SJSA1 (cell line): ENCODE measurements at places on chromosomes 5 and 9. TPM values are rescaled to one million over a fixed set of nuclear protein-coding genes. Genes with fewer than 3 reads are reported as not detected.
A peak's percentile ranks its signal among the peaks of the same experiment; 100 is the strongest.

DNA sequence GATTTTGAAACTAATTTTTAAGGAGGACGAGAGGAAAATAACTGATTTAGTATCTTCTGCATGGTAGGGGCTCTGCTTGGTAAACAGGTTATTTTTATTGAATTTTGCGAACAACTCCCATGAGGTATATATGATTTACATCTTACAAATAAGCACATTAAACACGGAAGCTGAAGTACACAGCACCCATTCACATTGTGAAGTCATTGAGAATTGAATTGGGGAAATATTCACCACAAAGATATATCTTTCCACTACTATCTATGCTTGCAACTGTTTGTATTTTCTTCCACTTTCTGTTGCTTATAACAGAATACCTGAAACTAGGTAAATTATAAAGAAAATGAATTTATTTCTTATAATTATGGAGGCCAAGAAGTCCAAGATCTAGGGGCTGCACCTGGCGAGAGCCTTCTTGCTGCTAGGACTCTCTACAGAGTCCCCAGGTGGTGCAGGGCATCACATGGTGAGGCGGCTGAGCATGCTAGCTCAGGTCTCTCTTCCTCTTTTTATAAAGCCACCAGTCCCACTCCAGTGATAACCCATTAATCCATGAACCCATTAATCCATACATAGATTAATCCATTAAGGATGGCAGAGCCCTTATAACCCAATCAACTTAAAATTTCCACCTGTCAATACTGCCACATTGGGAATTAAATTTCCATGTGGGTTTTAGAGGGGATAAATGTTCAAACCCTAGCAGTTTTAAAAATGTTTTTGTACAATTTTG, 79.0 kb upstream of the ZNF608 start:
- H3K27ac ChIP-seq, result no peak overlapping the region
- no peaks in the 10 kb centered on the region for H3K4me1 ChIP-seq
- no peaks in the 10 kb centered on the region for H3K36me3 ChIP-seq
- no peaks in the 10 kb centered on the region for H3K27me3 ChIP-seq

DNA sequence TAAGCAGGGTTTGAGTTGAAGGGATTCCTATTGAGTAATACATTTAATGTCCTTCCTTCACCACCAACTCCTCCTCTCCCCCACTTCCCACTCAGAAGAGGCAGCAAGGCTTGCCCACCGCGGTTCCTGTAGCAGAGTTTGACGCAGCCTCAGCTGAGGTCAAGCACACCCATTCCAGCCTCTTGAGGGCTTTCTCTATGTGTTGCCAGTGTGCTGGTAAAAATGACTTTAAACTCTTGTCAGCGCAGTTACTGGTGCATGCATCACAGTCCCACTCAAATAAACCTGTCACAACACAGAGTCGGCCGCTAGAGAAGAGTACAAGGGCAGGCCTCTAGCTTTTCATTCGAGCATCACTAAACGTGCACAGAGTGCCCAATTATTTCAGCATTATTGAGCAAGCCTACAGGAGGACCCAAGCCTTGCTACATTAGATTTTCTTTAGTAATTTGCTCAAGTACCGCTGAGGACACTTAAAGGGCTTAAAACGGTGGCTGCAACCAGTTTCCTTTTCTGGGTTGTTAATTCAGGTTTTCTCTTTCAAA, 79.6 kb downstream of the TLE4 start:
- DNase-seq, result no peak
- H3K4me3 ChIP-seq, result no peak overlapping the region
- H3K4me1 ChIP-seq, result peaks cover 26% of the 10 kb centered on the region

DNA sequence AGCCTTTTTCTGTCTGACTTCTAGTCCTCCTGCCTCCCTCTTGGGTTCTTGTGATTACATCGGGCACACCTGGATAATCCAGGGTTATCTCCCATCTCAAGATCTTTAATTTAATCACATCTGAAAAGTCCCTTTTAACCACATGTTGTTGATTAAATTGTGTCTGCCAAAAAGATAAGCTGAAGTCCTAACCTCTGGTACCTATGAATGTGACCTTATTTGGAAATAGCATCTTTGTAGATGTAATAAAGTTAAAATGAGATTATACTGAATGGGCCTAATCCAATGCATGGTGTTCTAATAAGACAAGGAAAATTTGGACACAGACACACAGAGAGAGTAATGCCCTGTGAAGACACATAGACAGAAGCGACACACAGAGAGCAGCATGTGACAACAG, 232.4 kb downstream of the KCTD16 start:
- no peaks in the 10 kb centered on the region for H3K4me1 ChIP-seq
- no peak overlapping the region for H3K4me3 ChIP-seq
- H3K27me3 ChIP-seq, result no peaks in the 10 kb centered on the region
- no peak overlapping the region for H3K27ac ChIP-seq

GRCh38 chr5:172939071-172939470, 20.2 kb upstream of the RPL26L1 start:
- peak; percentile 81 for DNase-seq
- peaks cover 65% of the 10 kb centered on the region for H3K36me3 ChIP-seq
- no peak overlapping the region for H3K4me3 ChIP-seq
- peaks cover 37% of the 10 kb centered on the region for H3K4me1 ChIP-seq
- no peaks in the 10 kb centered on the region for H3K27me3 ChIP-seq

DNA sequence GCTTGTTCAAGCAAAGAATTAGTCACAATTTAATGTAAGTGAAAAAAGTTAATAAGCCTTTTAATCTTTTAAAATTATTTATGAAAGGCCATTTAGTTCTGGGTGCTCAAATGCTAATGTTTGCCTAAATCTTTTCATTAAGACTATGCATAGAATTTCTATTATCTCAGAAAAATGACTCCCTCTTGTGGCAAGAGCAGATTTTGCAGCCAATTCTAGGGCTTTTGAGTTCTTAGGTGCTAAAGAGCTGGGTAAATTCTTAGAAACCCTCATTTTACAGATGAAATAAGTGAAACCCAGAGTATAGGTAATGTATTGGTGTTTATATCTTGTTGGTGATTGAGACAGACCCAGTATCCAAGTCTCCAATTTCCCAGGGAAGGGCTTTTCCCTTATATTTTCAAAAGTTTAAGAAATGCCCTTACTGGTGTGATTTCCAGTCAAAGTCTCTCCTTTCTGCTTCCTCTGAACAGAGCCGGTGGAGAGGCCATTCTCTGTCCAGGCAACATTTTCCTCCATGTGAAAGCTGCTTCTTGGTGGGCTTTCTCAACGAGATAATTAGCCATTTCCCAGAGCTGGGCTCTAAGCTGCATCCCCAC, 24.1 kb upstream of the PCSK5 start:
- H3K27ac ChIP-seq, result no peak overlapping the region
- H3K27me3 ChIP-seq, result no peaks in the 10 kb centered on the region
- peak; percentile 36 for DNase-seq
- H3K4me1 ChIP-seq, result no peaks in the 10 kb centered on the region

- H3K27ac ChIP-seq, result peak overlapping the region; percentile 96
- H3K4me1 ChIP-seq, result peaks cover 68% of the 10 kb centered on the region
- no peaks in the 10 kb centered on the region for H3K27me3 ChIP-seq
Observed at GRCh38 chr9:73152543-73152844, 829 bp downstream of the ANXA1 start.

The POLR3G gene
- total RNA-seq, result 2.5 and 5.0 TPM in 2 replicates

The TBC1D13 gene
- total RNA-seq, result 5.9 and 20.6 TPM in 2 replicates
